ENCODE measurements at places on chromosomes 1 and 21.

DNA sequence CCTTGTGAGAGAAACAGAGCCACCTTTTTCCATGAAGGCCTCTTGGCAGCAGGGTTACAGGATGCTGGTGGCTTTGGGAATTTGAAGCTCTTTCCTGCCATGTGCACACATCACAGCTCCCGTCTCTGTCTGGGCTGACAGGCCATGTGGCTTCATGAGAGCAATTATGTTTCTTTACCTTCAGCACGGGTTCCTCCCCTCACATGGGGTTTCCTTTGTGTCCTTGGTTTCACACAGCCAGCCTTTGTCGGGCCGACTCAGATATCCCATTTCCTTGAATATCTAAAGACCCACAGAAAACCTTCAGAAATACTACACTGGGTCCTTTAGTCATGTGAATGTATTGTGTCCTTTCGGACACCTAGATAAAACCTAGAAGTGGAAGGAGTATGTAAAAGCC, 7.1 kb downstream of the CLIC6 start:
- DNase-seq = no peak

DNA sequence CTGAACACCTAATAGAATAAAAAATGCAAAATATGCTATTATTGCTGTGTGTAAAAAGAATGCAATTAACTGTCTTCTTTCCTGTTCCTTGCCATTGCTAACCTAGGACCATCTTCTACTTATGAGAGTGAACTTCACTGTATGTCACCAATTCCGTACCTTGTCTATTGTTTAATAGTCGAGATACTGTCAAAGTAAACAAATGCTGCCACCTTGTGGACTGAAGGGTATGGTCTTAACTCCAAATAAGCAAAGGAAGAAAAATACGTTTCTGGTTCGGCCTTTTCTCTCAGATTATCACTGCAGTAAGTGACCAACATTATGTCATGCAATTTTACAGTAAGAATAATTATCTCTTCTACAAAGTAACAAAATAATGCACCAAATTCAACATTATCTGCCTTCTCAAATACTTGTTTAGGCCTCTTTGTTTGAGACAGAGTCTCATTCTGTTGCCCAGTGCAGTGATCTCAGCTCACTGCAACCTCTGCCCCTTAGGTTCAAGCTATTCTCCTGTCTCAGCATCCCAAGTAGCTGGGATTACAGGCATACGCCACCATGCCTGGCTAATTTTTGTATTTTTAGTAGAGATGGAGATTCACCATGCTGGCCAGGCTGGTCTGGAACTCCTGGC, 133.4 kb downstream of the COP1 start:
- DNase-seq = peak; percentile 5

DNA sequence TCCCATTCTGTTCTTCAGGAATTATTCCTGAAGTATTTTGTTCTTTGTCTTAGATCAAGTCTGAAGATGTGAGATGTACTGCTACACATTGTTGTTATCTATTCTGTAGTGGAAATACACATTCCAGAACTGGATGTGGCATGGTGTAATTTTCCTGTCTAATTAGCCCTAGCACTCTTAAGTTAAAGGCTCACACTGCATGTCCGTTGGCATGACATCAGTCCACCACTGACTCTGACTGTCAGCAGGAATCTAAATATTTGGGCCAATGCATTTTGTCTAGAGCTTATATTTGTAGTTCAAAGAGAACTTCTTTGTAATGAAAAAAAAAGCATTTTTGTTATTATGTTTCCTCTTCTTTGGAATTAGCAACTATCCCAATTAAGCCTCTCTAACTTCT, 201.0 kb downstream of the S1PR1 start:
- no peak for DNase-seq

- DNase-seq = no peak
These were observed 202.0 kb downstream of the NFIA start for GRCh38 chr1:61284248-61284854.

- DNase-seq = no peak
These were observed 440.8 kb downstream of the NPHP4 start for GRCh38 chr1:5551274-5551975.

- DNase-seq = no peak
These were observed 37.8 kb downstream of the GABPB2 start for GRCh38 chr1:151108331-151108730.

DNA sequence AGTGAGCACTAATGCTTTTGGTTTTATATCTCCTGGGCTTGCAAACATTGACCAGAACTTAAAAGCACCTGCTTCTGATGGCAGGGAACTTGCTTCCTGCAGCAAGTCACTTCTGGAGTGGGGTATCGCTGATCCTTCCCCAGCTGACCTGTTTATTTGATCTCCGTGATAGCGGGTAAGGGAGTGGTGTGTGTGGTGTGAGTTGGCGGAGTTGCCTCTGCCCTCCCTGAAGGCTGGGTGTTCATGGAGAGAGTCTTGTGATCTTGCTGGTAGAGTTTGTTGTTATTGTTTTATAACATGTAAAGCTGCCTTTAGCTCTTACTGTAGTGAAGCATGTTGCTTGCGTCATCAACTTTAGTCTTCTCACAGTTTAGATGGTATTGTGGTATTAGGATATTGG, 3.9 kb downstream of the MFN2 start:
- no peak for DNase-seq

GRCh38 chr1:63821091-63822005, 47.5 kb downstream of the ROR1 start:
- DNase-seq = no peak

GRCh38 chr1:235073968-235074522, 54.6 kb downstream of the TOMM20 start:
- no peak for DNase-seq

DNA sequence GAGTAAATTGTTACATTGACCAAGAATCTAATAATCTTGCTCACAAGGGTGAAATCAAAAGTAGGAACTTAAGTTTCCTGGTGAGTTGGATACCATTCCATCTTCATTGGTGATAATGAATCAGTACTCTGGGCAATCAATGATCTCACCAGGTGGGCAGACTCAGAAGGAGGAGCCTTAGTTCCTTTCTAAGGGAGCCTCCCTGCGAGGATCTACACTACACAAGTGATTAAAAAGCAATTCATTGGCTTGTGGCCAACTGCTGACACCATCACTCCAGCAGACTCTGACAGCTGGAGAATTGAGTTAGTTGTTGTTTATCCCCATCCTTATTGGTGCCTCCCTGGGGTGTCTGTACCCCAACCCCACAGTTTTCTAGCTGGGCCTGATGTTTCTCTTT, 84.1 kb upstream of the VANGL1 start:
- DNase-seq = no peak

DNA sequence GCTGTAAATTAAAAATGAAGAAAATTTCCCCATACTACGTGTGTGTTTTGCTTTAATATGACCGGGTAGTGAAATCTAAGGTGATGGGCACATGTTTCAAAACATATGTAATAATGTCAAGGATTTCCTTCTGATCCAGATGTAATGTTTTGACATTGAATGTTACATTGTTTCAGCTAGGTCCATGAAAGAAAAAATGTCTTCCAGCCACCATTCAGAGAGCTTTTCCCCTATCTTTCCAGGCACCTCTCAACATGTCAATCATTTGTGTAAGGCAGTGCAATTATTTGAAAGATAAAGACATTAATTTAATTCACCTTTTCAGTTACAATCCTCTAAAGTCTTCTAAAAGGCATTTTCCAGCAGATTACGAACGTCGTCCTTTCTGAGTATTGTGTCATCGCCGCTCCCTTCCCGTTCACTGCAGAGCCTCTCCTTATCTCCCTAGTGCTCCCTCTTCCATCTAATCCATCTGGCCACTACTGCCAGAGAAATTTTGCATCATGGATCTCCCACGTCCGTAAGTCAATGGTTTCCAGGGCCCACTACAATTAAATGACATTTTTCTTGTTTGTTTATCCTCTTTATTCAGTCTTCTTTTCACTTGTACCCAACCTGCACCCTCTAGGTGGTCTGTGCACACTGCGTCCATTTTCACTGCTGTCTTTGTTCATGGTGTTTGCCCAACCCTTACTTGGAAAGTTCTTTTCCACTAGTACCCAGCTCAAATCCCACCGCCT, 1.3 kb upstream of the VAMP3 start:
- DNase-seq = no peak

DNA sequence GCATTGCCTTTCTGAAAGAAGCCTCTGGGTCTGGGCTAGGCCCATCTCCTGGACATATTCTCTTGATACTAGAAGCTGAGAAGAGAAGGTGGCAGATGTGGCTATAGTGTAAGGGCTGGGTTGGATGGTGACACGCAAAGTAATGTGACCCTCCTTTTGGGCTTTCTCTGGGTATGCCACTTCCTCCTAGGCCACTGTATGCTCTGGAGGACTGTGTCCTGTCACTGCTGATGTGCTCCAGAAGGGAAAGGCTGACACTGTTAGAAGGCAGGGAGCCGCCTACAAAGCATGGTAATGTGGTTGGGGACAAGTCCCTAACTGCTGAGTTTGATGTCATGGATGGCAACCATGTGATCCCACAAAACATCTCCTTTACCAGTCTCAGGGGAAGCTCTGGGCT, 112.1 kb downstream of the BCAR3 start:
- no peak for DNase-seq

DNA sequence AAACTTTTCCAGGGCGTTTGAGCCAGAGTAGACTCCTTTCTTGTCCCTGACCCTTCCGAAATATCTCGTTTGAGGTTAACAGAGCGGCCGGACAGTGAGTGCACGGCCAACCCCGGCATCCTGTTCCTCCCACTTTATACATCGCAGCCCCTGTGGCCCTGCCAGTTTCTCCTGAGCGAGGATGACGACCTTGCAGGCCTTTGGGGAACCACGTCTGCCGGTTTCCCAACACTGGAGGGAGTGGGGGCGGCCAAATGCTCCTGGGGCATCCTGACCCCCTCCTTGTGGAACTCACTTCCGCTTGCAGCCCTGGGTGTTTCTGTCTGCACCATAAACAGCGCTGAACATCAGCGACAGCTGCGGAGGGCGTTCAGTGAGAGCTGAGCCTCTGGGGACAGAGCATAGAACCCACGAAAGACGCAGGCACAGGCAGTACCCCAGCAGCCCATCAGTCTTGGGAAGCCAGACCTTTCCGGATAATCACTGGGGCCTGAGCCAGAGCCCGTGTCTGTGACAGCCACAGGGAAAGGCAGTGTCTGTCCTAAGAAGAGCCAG, 4.8 kb upstream of the KCNAB2 start:
- no peak for DNase-seq

DNA sequence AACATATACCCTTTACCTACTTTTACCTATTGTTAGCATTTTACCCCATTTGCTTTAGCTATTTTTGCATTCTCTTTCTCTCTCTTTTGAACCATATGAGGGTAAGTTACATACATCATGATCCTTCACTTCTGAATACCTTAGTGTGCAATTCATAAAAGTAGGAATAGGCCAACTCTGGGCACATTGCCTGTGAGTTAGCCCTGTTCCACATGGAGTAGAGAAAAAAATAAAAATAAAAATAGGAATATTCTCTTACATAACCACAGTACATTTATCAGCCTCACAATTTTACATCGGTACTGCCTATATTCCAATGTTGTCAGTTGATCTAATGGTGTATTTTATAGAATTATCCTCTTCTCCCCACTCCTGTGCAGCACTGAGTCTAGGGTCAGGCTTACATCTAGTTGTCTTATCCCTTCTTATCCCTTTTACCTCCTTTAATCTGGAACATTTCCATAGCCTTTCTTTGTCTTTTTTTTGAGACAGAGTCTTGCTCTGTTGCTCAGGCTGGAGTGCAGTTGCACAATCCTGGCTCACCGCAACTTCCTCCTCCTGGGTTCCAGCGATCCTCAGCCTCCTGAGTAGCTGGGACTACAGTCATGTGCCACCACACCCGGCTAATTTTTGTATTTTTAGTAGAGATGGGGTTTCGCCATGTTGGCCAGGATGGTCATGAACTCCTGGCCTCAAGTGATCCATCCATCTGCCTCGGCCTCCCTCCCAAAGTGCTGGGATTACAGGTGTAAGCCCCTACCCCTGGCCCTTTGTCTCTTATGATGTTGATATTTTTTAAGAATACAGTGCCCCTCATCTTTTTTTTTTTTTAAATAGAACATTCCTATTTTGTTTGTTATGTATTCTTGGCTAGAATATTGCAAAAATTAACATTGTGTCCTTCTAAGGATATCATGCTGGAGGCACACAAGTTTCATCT, 11.1 kb upstream of the SLC30A1 start:
- DNase-seq = no peak

DNA sequence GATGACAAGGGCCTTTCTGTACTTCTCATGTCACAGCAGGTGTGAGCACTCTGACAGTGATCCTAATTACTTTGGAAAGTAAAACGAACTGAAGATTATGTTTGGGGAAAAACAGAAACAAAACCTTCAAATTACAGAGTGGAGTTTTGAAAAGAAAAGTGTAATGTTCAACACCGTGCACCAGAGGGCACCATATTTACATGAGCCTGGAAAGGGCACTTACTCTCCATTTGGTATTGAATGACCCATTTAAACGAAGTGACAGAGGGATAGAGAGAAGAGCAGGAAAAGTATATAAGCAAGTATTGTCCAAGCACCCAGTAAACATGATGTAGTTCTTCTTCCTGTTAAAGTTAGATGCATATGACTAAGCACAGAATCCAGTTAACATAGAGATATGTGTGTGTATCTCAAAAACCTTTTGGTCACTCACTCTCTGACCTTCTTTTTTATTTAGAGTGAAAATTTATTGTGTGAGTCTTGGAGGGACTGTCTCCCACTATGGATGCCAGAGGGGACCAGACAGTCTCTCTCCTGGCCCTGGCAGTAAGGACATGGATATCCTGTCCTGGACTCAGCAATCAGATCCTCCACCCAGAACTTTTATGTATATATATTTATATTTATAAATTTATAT, 3.8 kb upstream of the RGSL1 start:
- peak; percentile 15 for DNase-seq

- no peak for DNase-seq
These were observed 307.0 kb upstream of the PROX1 start for GRCh38 chr1:213680677-213681325.

- DNase-seq = no peak
These were observed 164.0 kb upstream of the VAMP3 start for GRCh38 chr1:7607097-7607496.

GRCh38 chr1:227166559-227166958, 151.7 kb downstream of the CDC42BPA start:
- DNase-seq = no peak

- DNase-seq = no peak
These were observed 114.8 kb upstream of the PAXBP1 start for GRCh38 chr21:32886339-32886738.
